ENCODE measurements at places on chromosomes 5 and 9. TPM values are rescaled to one million over a fixed set of nuclear protein-coding genes. Genes with fewer than 3 reads are reported as not detected.

DNA sequence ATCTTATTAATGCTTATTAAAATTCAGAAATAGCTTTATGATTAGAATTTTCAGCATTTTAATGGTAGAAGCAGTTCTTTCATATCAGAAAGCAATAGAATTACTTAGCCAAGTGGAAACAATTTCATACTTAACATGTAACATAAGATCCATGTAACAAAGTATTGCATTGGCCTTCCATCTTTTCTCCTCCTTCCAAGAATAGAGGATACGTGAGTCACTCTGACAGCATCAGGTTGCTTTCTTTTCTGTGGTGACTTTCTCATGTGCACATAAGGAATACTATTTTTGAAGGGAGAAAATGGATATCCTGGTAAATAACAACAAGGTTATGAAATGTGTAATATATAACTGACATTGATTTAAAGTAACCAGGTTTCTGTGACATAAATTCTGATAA, 272.2 kb downstream of the ANXA1 start:
- no peak for DNase-seq

GRCh38 chr5:57176350-57176857, 2.5 kb downstream of the GPBP1 start:
- DNase-seq: peak; percentile 62

GRCh38 chr5:130237721-130238120, 333.5 kb downstream of the CHSY3 start:
- DNase-seq: no peak

DNA sequence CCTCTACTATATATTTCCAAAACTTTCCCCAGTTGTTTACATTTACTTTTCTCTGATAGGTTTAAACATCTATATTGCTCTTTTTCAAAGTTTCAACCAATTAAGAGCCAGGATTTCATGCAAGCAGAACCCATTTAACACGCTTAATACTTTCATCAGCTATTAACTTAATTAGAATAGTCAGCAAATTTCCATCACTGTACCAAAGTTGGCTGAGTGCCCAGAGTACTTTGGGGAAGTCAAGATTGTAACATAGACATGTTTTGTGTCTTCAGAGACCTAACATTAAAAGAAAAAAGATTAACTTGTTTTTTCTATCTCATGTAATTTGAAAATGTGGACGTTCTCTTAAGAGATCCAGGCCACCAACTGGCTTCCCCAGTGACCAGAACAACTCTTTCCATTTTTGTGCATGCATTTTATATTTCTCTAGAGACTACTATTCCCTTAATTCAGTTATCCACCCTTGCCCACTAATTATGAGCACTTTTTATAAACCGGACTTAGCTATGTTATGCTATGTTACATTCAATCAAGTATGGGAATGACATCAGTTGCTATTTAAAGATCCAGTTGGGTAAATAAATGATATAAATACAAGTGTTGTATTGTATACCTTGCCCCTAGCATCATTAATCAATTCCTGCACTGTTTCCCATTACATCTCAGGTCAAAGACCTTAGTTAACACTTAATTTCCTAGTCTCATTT, 478.1 kb upstream of the NMUR2 start:
- DNase-seq: no peak

DNA sequence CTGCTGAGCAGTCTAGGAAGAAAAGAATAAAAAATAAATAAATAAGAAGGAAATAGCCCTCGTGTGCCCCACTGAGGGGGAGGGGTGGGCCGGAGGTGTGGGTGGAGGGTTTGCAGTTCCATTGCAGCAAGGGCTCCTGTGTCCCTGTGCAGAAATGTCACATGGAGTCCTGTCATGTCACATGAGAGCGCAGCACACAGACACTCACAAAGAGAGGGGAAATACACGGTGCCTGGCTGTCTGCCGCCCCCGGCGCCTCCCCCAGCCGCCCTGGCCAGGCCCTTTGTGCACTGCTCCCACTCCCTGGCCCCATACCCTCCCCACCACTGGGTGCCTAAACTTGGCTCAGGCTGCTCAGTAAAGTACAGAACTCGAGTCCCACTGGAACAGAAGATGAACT, 55.6 kb upstream of the SPTLC1 start:
- no peak for DNase-seq

- DNase-seq: no peak
These were observed 48.4 kb upstream of the SMIM23 start for GRCh38 chr5:171736976-171737891.

DNA sequence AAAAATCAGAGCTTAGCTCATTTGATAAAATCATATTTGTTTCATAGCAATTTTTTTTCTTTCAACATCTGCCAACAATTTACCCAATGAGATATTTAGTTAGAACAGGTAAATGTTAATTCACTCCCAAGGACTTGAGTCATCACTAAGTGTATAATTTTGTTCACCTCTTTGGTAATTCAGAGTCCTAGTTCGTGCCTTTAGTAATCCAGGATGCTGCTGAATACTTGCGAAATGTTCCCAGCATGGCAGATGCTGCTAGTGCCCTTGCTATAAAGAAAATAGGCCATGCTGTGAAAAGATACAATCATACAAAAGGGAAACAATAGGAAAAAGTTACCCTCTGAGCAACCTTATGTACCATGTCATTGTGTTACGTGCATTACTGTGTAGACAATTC, 210.5 kb downstream of the CSNK1G3 start:
- no peak for DNase-seq

GRCh38 chr9:85511746-85512145, 230.0 kb downstream of the AGTPBP1 start:
- DNase-seq: no peak

DNA sequence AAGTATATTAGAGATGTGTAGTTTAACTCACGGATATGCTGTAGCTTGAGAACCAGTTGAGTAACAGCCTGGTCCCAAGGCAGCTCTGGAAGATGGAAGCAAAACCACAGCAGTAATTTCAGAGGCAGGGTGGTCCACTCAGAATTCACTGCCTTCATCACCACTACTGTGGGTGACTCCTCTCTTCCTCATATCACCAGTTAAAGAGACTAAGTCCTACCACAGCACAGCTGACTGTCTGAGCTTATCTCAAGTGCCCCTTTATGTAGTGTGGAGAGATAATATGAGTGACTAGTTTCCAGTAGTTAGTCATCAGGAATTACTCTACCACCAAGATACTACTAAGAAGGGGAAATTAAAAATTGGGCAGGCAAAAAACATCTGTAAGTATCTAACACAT, 1571.2 kb upstream of the C9orf72 start:
- DNase-seq: no peak

DNA sequence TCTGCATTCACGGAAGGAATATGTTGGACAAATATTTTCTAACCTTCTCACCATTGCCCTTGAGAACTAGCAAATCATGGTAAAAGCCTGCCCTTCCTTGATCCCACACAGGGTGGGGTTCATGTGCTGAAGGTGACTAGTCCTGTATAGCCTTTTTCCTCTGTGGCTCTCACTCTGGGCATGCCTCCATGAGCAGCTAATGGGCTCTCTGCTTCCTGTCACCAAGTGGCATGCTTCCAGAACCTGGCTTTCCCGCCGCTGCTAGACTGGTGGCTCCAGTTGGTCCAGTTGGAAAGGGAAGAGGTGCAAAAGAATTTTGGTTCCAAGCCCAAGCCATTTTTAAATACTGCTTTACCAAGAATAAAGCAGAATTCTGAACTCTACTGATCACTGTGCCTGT, 35.5 kb downstream of the FBXO10 start:
- DNase-seq: peak; percentile 6

GRCh38 chr5:145588113-145588512, 247.0 kb downstream of the PRELID2 start:
- no peak for DNase-seq

DNA sequence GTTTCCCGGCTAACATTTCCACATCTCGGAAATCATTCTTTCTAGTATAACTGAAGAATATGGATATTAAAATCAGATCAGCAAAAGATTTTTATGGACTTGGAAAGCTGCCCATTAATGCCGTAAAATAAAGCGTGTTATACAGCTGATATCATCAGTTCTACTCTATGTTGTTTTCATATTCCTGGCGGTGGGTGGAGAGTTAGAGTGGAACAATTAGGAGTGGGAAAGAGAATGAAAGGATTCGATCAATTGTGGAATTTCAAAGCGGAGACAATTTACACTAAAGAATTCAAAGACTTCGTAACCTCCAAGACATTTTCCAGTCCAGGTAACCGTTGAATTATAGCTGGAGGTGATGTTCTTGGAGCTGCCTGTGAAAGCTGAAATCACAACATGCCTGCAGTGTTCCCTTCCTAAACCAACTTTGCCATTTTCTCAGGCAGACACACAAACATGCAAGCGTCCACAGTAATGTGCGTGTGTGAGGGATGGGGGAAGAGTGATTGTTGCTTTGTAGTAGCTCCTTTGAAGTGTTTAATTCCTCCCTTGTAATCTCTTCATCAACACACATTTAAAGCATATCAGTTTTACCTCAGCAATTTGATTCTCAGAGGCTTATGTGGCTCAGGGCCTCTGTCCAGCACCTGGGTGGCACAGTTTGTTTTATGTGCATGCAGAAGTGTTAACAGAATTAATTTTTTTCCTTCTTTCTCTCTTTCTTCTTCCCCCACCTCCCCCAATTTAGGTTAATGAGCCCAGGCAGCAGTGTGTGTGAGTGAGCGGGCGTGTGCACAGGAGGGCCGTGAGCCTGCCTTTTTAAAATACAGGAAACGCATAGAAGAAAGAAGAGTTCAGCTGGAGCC, 544.1 kb downstream of the RAB3C start:
- DNase-seq: peak; percentile 51

PLAC8L1 gene
- 0.33 TPM for polyA plus RNA-seq

S1PR3 gene
- 6.1 TPM for polyA plus RNA-seq

ARRDC1 gene
- polyA plus RNA-seq: 236 TPM
